ENCODE measurements at places on chromosomes 5 and 9.

DNA sequence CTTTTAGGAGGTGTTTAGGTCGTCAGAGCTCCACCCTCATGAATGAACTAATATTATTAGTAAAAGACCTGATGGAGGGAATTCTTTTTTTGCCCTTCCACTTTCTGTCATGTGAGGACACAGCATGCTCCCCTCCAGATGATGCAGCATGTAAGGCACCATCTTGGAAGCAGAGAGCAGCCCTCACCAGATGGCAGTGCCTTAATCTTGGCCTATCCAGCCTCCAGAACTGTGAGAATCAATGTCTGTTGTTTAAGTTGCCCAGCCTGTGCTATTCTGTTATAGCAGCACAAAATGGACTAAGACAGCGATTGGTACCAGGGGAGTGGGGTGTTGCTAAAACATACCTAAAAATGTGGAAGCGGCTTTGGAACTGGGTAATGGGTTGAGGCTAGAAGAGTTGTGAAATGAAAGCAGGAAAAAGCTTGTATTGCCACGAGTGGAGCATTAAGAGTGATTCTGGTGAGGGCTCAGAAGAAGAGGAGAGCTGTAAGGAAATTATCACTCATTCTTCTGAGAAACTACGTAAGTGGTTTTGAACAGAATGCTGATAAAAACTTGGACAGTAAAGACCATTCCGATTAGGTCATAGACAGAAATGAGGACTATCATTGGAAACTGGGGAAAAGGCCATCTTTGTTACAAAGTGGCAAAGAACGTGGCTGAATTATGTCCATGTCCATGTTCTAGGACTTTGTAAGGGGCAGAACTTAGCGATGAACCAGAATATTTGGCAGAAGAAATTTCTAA is 28.6 kb downstream of the PTPDC1 start:
- no peak for DNase-seq

DNA sequence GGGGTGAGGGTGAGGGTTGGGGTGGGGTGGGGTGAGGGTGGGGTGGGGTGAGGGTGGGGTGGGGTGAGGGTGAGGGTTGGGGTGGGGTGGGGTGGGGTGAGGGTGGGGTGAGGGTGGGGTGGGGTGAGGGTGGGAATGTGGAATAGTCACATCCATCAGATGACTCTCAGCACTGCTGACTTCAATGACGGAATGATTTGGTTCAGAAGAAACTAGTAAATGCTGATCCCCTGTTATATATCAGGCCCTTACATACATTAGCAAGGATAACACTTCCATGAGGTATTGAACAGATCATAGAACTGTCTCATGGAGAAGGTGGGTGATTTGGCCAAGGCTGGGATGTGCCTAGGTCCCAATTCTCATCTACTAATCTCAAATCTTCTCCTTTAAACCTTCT is 24.5 kb upstream of the C5orf47 start:
- DNase-seq, result no peak

GRCh38 chr9:93117924-93118862 is 15.9 kb downstream of the NINJ1 start:
- DNase-seq, result no peak

DNA sequence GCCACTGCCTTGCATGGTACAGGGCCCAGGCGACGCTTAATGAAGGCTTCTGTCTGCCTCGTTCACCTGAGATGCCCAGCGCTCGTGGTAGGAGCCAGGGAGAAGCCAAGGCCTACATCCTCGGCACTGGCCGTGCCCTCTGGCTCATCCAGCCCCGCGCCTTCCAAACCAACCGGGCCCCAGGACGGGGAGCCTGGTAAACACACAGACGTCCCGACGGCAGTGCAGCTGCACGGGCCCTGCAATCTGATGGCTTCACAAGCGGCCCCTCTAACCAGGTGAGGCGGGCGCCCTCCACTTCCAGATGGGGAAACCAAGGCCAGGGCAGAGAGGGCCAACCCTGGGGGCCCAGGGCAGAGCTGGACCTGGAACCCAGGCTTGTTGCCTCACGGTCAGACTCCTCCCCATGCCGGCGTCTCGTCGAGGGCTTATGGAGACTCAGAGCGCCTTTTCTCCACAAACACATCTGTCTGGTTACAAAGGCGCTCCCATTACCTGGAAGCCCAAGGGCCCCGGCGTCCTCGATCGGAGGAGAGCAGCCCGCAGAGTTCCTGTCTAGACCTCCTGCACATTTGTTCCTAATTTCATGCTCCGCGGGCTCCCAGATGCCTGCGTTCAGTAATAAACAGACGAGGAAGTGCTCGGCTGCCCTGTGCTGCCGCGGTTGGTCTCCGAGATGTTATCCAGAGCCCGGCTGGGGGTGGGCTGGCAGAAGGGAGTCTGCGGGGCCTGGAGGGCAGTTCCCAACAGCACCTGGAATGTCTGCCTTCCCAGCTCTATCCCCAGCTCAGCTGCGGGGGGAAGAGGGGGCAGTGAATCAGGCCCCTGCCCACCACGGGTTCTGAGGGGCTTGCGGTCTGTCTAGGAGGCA is 23.5 kb downstream of the FAM163B start:
- DNase-seq, result no peak

- DNase-seq, result no peak
These were observed 3.5 kb downstream of the PAIP1 start for GRCh38 chr5:43553381-43553780.

DNA sequence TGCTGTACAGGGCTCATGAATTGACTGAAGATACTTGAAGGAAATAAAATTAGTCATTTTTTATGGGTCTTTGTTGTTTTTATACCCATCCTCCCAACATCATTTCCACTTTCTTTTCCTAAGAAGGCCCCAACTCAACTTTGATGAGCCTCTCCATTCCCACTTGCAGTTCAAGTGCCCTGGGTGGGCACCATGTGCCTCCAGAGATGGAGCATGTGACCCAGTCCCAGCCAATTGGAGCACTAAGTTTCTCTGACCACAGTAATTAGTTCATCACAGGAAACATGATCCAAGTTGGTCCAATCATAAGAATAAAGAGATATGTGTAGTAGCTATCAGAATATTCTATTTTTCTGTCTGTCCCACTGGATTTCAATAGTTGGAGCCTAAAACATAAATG is 46.9 kb downstream of the HTR4 start:
- no peak for DNase-seq

DNA sequence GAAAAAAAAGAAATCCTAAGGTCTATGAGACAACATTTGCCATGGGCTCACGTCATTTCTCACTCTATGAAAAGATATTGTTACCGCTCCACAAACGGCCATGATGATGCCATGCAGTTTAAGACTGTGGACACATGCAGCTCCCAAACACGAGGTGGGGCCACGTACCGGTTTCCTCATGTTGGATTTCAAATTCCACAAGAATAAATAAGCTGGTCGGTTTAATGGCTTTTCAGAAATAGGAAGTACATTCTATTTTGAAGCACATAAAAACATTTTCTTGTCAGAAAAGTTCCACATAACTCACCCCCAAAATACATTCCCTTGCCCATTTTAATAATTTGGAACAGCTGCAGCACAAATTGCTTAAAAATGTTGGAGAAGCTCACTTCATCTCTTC is 130.6 kb downstream of the MYO10 start:
- DNase-seq, result no peak

GRCh38 chr9:36939655-36940499 is 94.2 kb downstream of the PAX5 start:
- DNase-seq, result no peak

- no peak for DNase-seq
These were observed 476.6 kb upstream of the WWC1 start for GRCh38 chr5:167814828-167815227.

GRCh38 chr5:65830856-65831255 is 95.5 kb upstream of the ERBIN start:
- no peak for DNase-seq

- DNase-seq, result no peak
These were observed 23.1 kb upstream of the RNF38 start for GRCh38 chr9:36423206-36423605.

GRCh38 chr5:68178579-68178978 is 37.0 kb upstream of the PIK3R1 start:
- no peak for DNase-seq

DNA sequence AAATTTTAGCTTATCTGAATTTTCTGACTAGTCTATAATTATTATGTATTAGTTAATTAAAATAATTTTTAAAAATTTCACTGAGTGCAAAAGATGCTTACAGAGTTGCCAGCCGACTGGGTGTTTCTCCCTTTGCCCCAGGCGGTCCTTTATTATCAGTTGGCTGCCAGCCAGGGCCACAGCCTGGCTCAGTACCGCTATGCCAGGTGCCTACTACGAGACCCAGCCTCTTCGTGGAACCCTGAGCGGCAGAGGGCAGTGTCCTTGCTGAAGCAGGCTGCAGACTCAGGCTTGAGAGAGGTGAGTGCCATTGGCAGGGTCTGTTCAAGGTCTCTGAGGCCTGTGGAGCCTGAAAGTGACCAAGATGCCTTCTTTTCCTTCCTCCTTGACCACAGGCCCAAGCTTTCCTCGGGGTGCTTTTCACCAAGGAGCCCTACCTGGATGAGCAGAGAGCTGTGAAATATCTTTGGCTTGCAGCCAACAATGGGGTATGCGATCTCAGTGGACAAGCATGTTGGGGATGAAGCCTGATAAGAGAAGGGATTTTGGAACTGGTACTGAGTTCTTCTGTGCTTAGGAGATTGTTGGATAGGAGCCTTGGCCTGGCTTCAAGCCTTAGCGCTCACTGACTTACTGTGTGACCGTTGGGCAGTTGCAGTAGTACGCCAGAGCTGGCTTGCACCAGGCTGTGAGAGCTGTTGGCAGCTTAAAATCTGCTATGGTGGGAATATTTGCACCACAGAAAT is 10.6 kb downstream of the DELE1 start:
- DNase-seq, result no peak

DNA sequence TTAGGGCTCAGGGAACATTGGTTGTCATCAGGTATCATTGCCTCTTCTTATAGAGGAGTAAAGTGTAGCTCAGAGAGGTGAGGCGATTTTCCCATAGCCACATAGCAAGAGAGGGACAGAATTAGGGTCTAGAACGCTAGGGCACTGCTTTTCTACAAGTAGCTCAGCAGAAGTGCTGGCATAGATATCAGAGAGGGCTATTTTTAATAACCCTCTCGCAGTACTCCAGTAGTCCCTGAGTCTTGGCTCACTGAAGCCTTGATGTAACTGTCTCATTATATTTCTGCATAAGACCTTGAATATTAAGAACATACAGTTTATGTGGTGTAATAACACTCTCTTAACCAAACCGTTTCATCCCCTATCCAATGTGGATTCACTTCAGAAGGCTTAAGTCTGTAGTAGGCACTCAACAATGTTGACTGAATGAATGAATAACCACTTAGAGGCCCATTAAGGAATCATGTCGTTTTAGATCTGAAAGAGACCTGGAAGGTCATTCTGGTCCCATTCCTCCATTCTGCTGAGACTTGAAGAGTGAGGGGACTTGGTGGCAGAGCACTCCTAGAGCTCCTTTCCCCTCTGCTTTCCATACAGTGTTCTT is 4.7 kb upstream of the FRMPD1 start:
- no peak for DNase-seq

- no peak for DNase-seq
These were observed 33.4 kb upstream of the TTC1 start for GRCh38 chr5:159975462-159976019.

DNA sequence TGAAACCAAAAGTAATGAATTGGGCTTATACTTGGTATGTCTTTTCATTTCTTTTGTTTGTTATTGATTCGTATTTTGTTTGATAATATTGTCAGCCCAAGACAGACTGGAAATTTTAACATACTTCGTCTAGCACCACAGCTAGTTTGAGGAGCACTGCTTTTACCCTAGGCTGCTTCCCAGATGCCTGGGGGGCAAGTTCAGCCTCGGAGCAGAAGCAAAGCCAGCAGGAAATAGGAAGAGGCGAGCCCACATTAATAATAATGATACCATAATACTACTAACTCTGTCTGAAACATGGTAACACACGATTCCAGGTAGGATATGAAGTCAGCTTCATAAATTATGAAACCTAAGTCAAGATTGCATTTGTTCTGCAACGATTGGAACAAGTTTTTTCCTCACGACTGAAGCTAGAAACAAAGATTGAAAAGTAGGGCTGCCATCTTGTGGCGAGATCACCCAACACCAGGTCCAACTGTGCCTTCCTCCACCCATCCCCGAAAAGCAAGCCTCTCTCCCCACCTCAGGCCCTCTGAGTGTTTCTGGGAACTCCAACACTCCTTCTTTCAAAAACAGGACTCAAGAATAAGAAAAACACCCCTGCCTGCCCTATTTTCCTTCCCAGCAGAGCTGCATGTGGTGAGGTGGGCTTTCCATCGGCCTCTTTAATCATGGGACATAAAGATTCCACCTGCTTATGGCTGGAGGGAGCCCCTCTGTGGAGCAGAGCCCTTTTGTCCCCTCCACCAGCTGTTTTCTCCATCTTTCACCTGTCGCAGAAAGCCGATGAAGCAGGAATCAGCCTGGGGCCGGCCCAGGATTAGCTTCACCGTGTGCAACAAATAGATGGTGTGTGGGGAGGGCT is 236.4 kb downstream of the CAAP1 start:
- no peak for DNase-seq

DNA sequence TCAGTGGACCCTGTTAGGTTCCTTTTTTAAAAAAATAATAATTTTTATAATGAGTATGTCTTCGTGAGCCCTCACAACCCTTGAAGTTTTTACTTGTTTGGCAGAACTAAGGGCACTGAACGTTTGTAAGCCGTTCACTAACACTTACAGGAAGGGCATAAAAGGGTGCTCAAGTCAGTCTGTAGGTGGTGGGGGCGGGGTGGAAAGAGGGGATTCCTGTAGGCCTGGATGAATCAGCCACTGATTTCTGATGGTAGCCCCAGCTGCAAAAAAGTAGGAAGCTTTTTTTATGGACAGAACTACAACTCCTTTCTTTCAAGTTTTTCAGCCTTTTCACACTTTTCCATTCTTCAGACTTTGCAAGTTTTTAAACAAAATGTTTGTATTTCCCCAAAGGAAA is 35.8 kb downstream of the PIK3R1 start:
- no peak for DNase-seq

GRCh38 chr5:74341221-74341620 is 299.3 kb downstream of the ENC1 start:
- DNase-seq, result no peak

GRCh38 chr9:75169623-75170022 is 81.3 kb downstream of the OSTF1 start:
- no peak for DNase-seq

GRCh38 chr5:15521381-15522186 is 21.6 kb downstream of the FBXL7 start:
- DNase-seq, result no peak

- DNase-seq, result no peak
These were observed 184.5 kb downstream of the DENND1A start for GRCh38 chr9:123745451-123745850.
